Ecto neural progenitor cell (in vitro differentiated cells): ENCODE measurements at places on chromosomes 4 and X.

- no peak for DNase-seq
Observed at GRCh38 chrX:72624194-72624593, 51.6 kb upstream of the HDAC8 start.

DNA sequence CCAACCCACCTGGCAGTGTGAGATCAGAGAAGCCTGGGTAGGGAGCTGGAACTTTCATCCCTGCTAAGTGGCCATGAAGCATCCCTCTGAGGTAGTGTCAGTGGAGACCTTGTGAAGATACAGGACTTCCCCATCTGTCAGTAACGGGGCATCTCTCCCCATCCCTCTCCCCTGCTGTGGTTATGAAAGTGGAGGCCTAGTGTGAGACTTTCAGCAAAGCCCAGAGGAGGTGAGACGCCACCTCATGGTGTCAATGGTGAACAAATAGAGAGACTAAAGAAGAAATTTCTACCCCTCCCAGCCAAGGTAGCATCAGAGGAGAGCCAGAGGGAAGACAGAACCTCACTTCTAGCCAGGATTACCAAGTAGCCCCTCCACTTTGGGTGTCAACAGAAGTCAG lies 150.2 kb downstream of the VEGFC start:
- DNase-seq = no peak

GRCh38 chr4:140382732-140383131 lies 9.3 kb downstream of the SCOC start:
- no peak for DNase-seq

DNA sequence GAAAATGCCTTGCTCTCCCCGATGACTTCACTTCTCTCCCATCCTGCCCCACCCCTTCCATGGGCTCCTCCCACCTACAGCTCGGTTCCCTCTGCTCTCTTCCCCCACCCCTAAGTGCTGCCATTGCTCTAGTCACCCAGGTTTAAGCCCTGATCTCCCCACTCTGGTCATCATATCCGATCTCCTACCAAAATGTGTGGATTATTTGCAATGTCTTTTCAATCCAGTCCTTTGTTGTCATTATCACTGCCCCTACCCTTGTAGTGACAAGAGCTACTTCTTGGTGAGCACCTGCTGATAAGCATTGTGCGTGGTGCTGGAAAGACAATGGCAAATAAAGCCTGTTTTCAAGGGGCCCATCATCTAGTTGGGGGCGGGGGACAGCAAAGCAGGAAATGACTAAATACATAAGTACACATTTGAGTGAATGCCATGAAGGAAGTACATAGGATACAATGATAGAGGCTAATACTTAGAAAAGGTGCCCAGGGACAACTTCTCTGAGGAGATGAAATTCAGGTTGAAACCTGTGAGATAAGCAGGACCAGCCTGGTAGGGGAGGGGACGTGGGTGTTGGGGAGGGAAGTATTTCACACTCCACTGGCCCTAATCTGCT lies 63.8 kb downstream of the DLG3 start:
- no peak for DNase-seq

DNA sequence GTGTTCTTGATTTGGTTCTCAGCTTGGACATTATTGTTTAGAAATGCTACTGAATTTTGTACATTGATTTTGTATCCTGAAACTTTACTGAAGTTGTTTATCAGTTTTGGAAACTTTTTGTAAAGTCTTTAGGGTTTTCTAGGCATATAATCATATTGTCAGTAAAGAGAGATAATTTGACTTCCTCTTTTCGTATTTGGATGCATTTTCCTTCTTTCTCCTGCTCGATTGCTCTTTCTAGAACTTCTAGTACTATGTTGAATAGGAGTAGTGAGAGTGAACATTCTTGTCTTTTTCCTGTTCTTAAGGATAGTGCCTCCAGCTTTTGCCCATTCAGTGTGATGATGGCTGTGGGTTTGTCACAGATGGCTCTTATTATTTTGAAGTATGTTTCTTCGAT lies 24.1 kb downstream of the TMPRSS11A start:
- DNase-seq = no peak

DNA sequence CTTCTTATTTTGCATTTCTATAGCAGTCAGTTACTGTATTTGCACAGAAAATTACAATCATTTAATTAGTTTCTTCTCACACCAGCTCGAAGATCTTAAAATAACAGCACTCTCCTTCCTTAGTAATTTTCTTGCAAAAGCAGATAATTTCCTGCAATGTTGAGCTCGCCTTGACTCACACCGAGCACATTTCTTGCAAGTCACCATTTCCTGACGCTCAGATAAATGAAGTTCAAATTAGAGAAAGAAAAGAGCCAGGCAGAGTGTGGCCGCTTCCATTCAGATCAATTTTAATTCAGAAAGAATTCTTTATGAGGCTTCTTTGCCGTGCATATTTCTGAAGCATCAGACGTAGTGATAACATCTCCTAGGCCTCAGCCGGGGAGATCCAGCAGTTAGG lies 10.1 kb downstream of the SORCS2 start:
- no peak for DNase-seq

DNA sequence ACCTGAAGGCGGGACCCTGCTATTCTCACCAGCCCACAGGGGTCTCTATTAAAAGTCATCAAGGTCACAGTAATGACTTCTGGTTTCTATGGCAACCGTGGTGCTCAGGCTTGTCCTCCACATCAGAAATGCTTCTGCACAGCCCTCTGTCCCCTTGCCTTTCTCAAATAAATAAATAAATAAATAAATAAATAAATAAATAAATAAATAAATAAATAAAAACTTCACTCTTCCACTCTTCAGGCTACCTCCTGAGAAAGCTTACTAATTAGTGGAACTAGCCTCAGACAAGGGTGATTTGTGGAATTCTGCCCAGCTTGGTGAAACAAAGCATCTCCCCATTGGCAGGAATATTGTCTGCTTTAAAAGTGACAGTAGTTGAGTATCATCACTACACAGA lies 5.5 kb upstream of the RAB40A start:
- DNase-seq = no peak

- no peak for DNase-seq
Observed at GRCh38 chr4:79107014-79107413, 167.8 kb upstream of the PAQR3 start.

DNA sequence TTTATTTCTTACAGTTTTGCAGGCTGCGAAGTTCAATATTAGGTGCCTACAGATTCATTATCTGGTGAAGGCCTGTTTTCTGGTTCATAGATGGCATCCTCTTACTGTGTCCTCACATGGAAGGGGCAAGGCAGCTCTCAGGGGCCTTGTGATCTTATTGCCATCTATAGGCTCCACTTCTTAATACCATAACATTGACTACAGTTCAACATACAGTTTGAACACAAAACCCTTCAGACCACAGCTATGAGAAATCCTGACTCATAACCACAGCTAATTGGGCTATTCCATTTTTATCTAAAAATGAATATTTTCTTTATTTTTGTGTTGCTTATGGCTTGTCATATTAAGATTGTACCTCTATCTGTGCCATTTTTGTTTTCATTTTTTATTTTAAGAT lies 72.3 kb downstream of the STAG2 start:
- no peak for DNase-seq

DNA sequence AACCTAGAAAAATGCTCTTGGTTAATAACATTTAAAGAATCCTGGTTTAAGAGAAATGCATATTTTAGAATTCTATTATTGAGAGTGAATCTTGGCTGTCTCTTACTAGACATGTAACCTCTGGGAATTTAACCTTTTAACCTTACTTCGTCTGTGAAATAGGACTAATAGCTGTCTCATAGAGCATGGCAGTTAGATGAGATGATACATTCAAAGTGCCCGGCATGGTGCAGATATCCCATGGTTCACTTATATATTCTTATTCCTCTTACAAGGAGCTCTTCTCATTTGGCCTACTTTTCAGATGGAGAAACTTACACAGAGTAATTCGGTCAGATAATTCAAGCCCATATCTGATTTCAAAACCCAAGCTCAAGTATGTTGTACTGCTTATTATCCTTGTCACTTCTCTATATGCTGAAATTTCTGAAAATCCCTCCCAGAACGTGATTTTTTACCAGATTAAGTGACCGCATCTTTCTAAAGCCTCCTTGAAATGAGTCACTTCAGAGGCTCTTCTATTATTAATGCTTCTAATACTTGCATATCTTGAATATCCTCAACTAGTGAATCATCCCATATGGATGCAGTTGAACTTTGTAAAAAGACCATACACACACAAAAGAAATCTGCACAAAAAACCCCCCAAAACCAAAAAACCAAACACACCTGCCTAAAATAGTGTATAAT lies 4.9 kb downstream of the CDKN2AIP start:
- no peak for DNase-seq

DNA sequence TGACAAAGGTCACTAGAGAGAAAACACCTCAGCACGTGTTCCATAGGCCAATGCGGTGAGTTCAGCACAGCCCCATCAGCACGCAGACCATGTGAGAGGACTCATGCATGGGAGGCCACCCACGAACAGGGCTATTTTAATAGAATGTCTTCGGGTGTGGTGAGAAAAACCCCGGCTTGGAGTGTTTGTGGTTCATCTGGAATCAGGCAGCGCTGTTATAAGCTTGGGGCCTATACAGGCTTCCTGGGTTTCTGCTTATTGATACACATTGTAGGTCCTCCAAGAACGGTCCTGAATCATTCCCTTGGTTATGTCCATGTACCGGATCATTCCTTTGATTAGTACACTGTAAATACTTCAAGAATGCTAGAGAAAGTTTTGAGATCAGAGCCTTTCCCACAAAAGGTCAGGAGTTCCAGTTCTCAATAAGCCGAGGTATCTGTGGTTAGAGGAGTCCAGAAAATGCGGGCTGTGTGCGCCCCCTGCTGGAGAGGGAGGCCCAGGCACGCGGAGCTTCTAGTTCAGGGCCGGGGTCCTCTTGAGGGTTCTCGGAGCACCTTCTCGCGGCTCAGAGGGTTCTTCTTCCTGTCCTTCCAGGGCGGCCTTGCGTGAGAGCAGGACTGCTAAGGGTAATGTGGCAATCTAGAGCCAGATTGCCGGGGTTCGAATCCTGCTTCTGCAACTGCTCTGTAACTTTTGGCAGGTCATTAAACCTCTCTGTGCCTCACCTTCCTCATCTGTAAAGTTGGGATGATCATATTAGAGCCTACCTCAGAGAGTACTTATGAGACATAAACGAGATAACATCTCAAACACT lies 51.8 kb downstream of the TLR10 start:
- DNase-seq = peak; percentile 91

GRCh38 chr4:113404841-113405240 lies 355.4 kb downstream of the ANK2 start:
- DNase-seq = no peak

DNA sequence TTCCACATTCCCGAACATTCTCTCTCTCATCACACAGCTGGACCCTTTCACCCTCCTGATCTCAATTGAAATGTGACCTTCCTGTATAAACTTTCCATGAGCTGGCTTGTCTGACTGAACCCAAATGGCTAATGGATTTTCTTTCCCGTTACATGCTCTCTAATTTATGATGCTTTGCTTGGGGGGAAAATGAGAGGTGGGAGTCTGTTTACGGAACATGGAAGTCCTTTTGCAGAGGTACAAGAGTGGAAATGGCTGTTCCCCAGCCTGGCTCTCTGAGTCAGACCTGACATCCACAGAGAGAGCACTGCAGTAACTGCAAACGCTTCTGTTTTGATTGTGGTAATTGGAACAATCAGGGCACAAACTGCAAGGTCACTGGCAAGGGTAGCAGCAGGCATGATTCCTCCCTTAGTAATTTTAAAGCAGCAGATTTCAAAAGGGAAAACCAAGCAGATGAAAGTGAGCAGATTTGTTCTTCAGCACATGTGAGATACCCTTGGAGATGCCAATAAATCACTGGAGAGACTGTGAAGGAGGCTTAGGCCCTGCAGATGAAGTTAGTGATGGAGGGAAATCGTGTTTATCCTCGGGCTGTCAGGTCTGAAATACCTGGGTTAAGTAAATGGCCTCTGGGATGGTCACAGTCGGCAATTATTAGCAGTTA lies 83.9 kb downstream of the SNCA start:
- DNase-seq = no peak

DNA sequence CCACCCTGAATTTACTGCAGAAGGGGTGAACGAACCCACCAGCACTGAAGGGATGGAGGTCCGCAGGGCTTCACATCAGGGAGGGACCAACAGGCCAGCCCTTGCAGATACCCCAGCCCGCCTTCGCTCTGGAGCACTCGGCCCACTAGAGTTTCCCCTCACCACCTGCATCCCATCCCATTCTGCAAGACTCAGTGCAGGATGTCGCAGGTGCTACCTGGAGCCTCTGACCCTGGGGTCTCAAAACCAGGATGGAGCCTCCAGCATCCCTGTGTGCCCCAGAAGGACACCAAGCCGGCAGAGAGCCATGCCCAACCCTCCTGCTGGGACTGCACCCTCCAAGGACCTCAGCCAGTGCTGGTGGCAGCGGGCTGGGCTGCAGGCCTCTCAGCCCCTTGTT lies 57.6 kb upstream of the ADRA2C start:
- DNase-seq = no peak

DNA sequence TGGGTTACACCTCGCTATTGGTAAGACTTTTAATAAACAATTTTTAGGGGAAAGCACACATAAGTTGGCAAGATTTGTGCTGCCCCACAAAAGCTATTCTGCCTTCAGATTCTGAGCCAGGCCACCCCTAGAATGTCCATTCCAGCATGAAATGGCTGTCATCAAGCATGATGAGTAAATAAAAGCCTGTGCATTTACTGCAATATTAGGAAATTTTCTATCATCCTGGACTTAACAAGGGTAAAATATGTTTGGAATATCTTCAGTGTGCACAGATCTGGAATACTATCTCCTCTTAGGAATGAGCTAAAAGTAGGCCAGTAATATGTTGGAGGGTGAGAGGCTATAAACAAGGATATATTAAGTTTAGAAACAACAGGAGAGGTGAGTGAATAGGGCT lies 510.9 kb downstream of the ANKRD50 start:
- DNase-seq = no peak

GRCh38 chrX:111447298-111447697 lies 35.3 kb upstream of the DCX start:
- peak; percentile 60 for DNase-seq

DNA sequence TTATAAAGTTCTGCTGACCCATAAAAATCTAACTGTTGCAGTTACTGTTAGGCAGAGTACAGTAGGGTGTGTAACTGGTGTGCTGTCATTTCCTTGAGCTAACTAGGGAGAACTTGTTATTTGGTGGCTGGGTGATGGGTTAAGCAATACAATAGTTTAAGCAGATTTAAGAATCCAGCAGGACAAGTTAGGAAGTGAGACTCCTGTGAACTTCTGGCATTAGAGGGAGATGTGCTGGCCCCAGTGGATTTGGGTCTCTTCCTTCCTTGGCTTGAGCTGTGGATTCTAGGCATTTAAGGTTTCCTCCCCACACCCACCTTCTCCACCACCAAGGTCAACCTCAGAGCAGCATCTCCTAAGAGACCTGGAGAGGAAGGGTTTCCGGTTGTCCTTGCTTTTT lies 70.5 kb downstream of the CLCN5 start:
- DNase-seq = no peak
